ENCODE measurements at places on chromosomes 16 and 17. TPM values are rescaled to one million over a fixed set of nuclear protein-coding genes. Genes with fewer than 3 reads are reported as not detected.

The NT5C3B gene
- total RNA-seq, result 69.8 TPM

DNA sequence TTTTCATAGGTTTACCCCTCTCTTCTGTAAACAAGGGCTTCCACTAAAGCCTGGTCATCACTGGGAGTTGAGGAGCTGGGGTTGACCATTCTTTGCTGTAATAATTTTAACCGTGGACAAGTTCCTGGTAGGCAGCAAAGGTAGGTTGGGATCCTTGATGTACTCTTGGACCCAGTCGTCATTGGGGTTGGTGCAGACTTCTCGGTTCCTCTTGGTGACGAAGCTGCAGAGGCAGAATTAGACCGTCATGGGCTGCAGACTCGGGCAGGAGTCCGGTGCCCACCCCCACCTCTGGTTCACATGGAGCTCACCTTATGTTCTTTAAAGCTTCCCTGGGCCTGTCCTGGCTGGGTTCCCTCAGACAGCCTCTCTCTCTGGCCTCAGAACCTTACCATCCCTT is 3.8 kb downstream of the CCL16 start:
- H3K4me3 ChIP-seq, result no peak overlapping the region
- H3K4me1 ChIP-seq, result no peaks in the 10 kb centered on the region
- 0 out of 2 replicates have a peak, but pooled peaks cover 7% of the 10 kb centered on the region for H3K27me3 ChIP-seq
- H3K36me3 ChIP-seq, result no peaks in the 10 kb centered on the region

DNA sequence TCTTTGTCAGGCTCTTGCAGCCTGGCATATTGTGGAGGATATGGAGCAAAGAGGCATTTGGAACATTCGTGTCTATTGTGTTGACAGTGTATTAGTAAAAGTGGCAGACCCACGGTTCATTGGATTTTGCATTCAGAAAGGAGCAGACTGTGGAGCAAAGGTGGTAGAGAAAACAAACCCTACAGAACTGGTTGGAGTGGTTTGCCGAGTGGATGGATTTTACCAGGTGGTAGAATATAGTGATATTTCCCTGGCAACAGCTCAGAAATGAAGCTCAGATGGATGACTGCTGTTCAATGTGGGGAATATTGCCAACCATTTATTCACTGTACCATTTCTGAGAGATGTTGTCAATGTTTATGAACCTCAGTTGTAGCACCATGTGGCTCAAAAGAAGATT is 44.5 kb downstream of the EFCAB13 start:
- no peak overlapping the region for H3K4me3 ChIP-seq
- H3K27me3 ChIP-seq, result no peaks in the 10 kb centered on the region
- H3K4me1 ChIP-seq, result no peaks in the 10 kb centered on the region
- H3K27ac ChIP-seq, result no peak overlapping the region

The CHST4 gene
- total RNA-seq, result not detected

The NMT1 gene
- 59.4 TPM for total RNA-seq

GRCh38 chr17:80904036-80904753 is 87.4 kb upstream of the CHMP6 start:
- H3K4me1 ChIP-seq, result no peaks in the 10 kb centered on the region
- H3K36me3 ChIP-seq, result no peaks in the 10 kb centered on the region
- H3K4me3 ChIP-seq, result no peak overlapping the region
- no peaks in the 10 kb centered on the region for H3K27me3 ChIP-seq
- DNase-seq, result no peak
- H3K27ac ChIP-seq, result no peak overlapping the region

The RNF43 gene
- total RNA-seq, result not detected

The TBC1D3E gene
- total RNA-seq, result not detected

The PRR29 gene
- not detected for total RNA-seq

DNA sequence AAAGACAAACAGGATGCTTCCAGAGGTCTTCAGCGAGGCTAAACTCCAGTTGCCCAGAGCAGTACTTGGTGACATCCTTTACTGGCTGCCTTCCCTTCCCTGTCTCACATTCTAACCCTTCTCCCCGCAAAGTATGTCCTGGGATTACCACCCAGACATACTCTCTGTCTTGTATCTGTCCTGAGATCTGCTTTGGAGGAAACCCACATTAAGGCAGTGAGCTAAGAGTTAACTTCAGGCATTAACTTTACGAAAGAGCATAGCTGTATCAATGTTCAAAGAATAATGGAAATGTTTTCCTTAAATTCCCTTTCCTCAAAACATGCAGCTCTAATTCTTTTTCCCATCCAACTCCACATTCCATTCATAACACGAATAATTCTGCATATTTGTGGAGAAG is 385.2 kb downstream of the NPIPA8 start:
- no peak for DNase-seq
- H3K4me3 ChIP-seq, result no peak overlapping the region
- no peaks in the 10 kb centered on the region for H3K27me3 ChIP-seq

The ELMO3 gene
- 1.5 TPM for total RNA-seq

DNA sequence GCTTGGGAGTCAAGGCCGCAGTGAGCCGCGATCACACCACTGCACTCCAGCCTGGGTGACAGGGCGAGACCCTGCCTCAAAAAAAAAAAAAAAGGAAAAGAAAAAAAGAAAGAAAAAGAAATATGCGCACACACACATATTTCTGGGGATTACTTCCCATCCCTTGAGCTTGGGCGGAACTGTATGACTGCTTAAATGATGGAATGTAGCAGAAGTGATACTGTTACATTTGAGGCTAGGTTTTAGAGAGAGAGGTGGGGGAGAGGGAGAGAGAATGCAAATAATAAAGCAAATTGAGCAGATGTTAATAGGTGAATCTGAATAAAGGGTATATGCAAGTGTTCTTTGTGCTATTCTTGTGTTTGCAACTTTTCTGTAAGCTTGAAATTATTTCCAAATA is 12.0 kb upstream of the USP32 start:
- H3K27ac ChIP-seq, result no peak overlapping the region
- no peak for DNase-seq
- H3K4me3 ChIP-seq, result no peak overlapping the region
- H3K4me1 ChIP-seq, result no peaks in the 10 kb centered on the region
- H3K27me3 ChIP-seq, result no peaks in the 10 kb centered on the region

GRCh38 chr16:50297301-50298074 is 31.1 kb downstream of the ADCY7 start:
- H3K4me1 ChIP-seq, result peaks cover 14% of the 10 kb centered on the region
- no peak overlapping the region for H3K27ac ChIP-seq
- no peak for DNase-seq
- no peak overlapping the region for H3K4me3 ChIP-seq
- no peaks in the 10 kb centered on the region for H3K36me3 ChIP-seq
- H3K27me3 ChIP-seq, result no peaks in the 10 kb centered on the region

GRCh38 chr17:2830678-2831077 is 34.4 kb downstream of the RAP1GAP2 start:
- H3K36me3 ChIP-seq, result no peaks in the 10 kb centered on the region
- H3K27me3 ChIP-seq, result no peaks in the 10 kb centered on the region
- no peak for DNase-seq
- H3K4me1 ChIP-seq, result no peaks in the 10 kb centered on the region
- H3K27ac ChIP-seq, result no peak overlapping the region

GRCh38 chr16:85982563-85982939 is 83.6 kb downstream of the IRF8 start:
- no peak overlapping the region for H3K27ac ChIP-seq
- no peak for DNase-seq
- no peaks in the 10 kb centered on the region for H3K36me3 ChIP-seq
- no peaks in the 10 kb centered on the region for H3K4me1 ChIP-seq
- H3K27me3 ChIP-seq, result peaks cover 88% of the 10 kb centered on the region

DNA sequence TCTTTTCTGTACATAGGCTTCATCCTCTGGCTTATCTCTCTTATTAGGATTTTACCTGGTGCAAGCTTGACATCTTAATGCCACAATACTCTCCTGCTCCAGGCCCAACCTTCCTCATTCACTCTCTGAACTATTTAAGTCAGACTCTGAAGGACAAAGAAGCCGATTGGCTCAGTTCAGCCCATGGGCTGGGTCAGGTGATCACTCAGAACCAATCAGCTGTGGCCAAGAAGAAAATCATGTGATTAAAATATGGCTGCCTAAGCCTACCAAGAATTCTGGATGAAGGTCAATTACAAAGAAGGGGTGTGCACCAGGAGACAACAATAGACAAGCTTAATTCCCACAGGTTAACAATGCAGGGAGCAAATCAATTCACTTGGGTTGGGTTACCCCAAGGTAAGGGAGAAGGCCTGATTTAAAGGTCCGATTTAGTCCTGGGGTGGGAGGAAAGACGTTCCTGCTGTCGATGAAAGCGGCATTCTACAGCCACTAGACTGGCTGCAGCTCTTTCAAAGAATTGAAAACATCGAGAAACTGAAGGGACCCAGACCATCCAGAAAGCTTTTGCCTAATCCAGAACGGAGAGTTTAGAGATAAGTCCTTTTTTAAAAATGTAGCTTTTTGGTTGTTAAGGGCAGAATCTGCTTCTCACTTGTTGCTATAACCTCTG is 42.9 kb upstream of the NFAT5 start:
- H3K27ac ChIP-seq, result no peak overlapping the region
- H3K4me3 ChIP-seq, result no peak overlapping the region
- no peak for DNase-seq

The PRSS21 gene
- total RNA-seq, result not detected

DNA sequence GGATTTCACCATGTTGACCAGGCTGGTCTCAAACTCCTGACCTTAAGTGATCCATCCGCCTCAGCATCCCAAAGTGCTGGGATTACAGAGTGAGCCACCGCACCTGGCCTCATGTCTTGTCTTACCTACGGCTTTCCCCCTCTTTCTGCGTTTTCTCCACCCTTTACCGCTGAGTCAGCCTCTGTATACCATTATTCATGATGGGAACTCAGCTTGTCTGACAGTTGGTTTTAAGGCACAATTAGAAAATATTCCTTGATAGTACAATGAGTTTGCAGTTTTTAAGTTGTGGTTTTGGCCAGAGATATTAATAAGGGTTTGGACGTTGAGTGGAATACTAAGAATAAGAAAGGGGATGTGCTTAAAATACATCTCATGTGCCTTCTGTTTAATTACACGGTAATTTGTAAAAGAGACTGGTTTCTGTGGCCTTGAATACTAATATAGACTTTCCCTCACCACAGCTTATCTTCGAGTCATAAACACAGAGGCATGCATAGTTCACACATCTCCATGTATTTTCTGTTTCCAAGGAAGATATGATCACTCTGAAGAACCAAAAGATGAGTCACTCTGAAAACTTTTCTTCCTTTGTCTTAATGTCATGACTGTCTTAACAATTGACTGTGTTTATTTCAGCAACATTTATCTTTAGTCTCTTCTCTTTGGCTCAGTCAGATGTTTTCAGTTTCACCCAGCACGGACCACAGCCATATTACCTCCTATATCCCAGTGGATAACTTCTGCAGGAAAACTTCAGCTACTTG is 54.4 kb downstream of the PITPNC1 start:
- no peaks in the 10 kb centered on the region for H3K27me3 ChIP-seq
- no peaks in the 10 kb centered on the region for H3K36me3 ChIP-seq
- peak overlapping the region; percentile 45 for H3K4me3 ChIP-seq
- H3K27ac ChIP-seq, result peak overlapping the region; percentile 88

Measured in GM23248 (cell line).